ENCODE measurements at places on chromosomes 4 and X. TPM values are rescaled to one million over a fixed set of nuclear protein-coding genes. Genes with fewer than 3 reads are reported as not detected.

The GUCY1B1 gene
- total RNA-seq = 4.6 TPM

The PNMA3 gene
- total RNA-seq = under 0.01 TPM

The GPR119 gene
- total RNA-seq = not detected

The CFP gene
- total RNA-seq = 0.26 TPM

The EMCN gene
- not detected for total RNA-seq

The SOD3 gene
- not detected for total RNA-seq

The TASL gene
- total RNA-seq = not detected

The ARAP2 gene
- total RNA-seq = 46.3 TPM

The RASGEF1B gene
- total RNA-seq = 6.8 TPM

The GPRIN3 gene
- not detected for total RNA-seq

The ZAR1 gene
- total RNA-seq = not detected

The PLK4 gene
- 1.7 TPM for total RNA-seq

The LIAS gene
- 11.5 TPM for total RNA-seq
